Muscle of back (tissue), 13 donors: ENCODE measurements at places on chromosomes 6 and 20.
A peak's percentile ranks its signal among the peaks of the same experiment; 100 is the strongest.

DNA sequence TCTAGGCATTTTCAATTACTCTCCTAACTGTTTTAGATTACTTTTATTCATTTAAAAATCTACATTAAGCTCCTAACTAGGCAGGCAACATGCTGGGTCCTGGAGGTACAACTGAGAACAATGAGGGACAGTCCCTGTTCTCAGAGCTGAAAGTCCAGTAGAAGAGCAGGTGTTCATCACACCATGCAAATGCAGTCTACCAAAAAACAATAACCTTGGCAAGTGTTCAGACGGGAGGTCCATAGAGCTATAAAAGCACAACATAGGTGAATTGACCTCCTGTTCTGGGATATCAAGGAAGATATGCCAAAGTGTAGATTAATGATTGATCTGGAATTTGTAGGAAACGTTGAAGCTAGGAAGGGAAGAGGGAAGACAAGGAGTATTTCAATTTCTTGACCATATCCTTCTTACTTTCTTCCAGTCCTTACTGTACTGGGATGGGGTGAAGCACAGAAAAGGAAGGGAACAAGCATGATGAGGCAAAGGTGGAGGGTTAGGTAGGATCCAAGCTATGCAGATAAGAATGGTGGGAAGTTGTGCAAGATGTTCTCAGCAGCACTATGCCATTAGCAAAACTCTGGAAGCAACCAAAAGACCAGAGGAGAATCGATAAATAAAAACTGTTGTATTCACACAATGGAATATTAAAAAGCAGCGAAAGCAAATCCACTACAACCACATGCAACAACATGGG is 485.7 kb upstream of the JARID2 start:
- no peak for DNase-seq

GRCh38 chr6:26197933-26198721 is 110.9 kb downstream of the HFE start:
- DNase-seq: peak; percentile 75

- DNase-seq: no peak
These were observed 4.0 kb downstream of the ZBTB2 start for GRCh38 chr6:151387175-151387970.

DNA sequence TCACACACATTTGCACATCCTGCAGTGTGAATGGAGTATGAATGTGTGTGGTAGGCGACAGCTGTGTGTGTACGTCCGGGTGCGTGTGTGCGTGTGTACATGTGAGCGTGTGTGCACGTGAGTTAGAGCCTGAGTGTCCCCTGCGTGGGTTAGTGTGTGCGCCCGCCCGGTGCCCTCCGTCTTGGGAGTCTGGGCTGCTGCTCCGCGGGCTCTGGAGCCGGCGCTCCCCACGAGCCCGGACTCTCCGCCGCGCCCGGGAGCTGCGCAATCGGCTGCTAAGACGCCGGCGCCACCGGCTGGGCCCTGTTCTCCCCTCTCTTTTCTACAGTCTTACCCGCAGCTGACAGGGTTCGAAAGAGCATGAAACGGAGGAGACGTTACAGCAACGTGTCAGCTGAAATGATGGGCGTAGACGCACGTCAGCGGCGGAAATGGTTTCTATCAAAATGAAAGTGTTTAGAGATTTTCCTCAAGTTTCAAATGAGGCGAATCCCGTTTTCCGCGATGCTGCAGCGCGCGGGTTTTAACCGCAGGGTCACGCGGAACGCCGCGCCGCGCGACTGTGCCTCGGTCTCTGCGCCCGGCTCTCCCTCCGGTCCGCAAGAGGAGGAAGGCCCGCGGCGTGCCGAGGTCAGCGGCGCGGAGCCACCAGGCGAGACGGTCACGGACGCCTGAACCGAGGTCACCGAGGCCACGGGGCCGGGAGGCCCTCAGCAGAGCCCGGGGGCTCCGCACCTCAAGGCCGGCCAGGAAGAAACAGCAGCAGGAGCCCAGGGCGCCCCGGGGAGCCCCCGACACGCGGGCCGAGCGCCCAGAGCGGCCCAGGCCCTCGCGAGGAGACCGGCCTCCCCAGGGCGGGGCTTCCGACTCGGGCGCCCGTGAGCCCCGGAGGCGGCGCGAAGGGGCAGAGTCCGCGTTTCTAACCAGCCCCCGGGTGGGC is 95.3 kb upstream of the BHLHE23 start:
- peak; percentile 30 for DNase-seq

- DNase-seq: no peak
These were observed 106.3 kb downstream of the PRKN start for GRCh38 chr6:162621246-162621645.

GRCh38 chr20:23146857-23147637 is 60.9 kb upstream of the CD93 start:
- no peak for DNase-seq

GRCh38 chr6:18090349-18090786 is 32.1 kb downstream of the NHLRC1 start:
- no peak for DNase-seq

- peak; percentile 73 for DNase-seq
These were observed at the start of gene ELOVL2 for GRCh38 chr6:11043961-11044711. Gene ELOVL2, minus strand, starts transcription at chr6:11044305. Its CDS starts 75 bp downstream, at chr6:11044230.

GRCh38 chr6:160929831-160930230 is 61.7 kb upstream of the MAP3K4 start:
- DNase-seq: no peak

DNA sequence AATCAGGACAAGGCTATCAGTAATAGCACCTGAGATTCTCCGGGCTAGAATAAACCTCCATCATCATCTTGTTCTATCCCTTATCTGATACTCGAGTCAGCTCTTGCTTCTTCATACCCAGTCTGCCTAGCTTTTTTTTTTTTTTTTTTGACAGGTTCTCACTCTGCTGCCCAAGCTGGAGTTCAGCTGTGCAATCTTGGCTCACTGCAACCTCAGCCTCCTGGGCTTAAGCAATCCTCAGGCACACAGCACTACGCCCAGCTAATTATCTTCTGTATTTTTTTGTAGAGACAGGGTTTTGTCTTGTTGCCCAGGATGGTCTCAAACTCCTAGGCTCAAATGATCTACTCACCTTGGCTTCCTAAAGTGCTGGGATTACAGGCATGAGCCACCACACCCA is 19.5 kb downstream of the SRSF6 start:
- no peak for DNase-seq

- DNase-seq: no peak
These were observed 58.0 kb upstream of the CD2AP start for GRCh38 chr6:47419621-47420020.

DNA sequence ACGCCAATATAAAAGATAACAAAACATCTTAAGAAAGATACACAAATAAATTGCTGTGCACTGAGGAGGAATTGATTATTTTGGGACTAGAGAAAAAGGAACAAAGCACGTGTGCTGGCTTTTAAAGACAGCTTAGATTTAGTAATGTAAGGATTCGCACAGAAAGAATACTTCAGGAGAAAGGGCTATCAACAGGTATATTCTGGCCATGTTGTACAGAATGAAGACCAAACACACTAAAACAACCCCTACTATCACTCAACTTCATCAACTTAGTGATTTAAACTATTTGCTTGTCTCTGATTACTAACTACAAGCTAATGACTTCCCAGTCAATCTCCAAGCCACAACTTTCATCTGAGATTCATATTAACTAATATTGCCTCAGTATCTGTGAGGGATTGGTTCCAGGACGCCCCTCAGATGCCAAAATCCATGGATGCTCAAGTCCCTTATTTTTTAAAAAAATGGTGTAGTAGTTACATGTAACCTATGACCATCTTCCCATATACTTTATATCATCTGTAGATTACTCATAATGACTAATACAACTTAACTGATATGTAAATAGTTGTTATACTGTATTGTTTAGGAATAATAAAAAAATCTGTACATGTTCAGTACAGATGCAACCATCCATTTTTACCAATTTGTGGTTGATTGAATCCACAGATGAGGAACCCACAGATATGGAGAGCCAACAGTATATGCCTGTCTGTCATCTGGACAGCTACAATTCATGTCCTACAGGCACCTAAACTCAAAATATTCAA is 4.5 kb downstream of the DEK start:
- DNase-seq: no peak

DNA sequence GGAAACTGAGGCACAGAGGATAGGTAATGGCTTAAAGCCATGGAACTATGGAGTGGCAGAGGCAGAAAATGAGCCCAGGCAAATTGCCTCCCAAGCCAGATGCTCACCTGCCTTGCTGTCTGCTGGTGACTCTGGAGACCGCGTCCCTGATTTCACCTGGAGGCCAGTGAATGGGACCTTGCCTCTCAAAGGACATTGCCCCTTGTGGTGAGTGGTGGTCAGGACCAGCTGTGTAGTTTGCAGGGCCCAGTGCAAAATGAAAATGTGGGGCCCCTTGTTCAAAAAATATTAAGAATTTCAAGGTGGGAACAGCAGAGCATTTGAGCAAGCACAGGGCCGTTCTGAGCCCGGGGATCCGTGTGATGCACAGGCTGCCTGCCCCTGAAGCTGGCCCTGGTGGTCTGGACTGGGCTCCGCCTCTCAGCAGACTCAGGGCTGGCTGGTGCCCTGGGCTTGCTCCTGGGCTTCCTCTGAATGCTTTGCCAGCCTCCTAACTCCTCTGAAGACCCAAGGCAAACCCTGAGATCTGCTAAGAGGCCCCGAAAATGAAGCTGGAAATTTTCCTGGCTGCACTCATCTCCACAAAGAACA is 19.8 kb upstream of the KCNG1 start:
- DNase-seq: no peak

DNA sequence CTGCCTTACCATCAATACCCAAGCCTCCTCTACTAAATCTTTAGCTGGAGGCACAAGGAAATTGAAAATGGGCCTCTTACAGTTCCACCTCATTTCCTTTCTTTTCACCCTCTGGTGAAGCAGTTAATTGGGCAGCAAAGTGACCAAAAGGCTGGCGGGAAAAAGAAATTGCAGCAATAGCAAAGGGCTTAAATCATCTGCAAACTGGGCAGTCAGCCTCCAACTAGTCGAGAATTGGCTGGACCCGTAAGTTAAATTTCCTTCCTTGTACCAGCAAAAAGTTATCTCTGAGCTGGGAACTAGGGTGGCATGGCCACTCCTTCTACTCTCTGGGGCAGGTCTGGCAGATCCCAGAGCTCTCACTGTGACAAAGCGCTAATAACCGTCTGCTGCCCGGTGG is 33.5 kb downstream of the GHRH start:
- no peak for DNase-seq

GRCh38 chr6:145836772-145837171 is 22.2 kb upstream of the FBXO30 start:
- no peak for DNase-seq

GRCh38 chr6:166955121-166955864 is 1.1 kb downstream of the RNASET2 start:
- peak; percentile 37 for DNase-seq

DNA sequence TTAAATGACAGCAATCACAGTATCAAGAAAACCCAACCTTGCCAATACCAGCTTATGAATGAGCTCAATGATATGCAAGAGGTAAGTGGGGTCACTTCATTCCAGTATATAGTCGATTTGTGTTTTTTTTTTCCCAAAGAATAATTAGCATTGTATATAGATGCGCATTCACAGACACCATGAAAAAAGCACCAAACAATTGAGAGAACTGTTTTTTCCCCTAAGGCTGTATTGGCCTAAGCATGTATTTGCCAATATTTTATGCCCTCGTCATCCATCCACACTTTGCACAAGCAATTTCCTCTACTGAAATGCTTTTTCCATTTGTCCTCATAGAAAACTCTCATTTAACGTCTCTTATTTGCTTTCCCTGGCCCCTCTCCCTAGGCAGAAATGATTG is 213.7 kb downstream of the SAMD5 start:
- no peak for DNase-seq

- DNase-seq: peak; percentile 34
These were observed 142.9 kb downstream of the ADGRB3 start for GRCh38 chr6:68777956-68778355.

DNA sequence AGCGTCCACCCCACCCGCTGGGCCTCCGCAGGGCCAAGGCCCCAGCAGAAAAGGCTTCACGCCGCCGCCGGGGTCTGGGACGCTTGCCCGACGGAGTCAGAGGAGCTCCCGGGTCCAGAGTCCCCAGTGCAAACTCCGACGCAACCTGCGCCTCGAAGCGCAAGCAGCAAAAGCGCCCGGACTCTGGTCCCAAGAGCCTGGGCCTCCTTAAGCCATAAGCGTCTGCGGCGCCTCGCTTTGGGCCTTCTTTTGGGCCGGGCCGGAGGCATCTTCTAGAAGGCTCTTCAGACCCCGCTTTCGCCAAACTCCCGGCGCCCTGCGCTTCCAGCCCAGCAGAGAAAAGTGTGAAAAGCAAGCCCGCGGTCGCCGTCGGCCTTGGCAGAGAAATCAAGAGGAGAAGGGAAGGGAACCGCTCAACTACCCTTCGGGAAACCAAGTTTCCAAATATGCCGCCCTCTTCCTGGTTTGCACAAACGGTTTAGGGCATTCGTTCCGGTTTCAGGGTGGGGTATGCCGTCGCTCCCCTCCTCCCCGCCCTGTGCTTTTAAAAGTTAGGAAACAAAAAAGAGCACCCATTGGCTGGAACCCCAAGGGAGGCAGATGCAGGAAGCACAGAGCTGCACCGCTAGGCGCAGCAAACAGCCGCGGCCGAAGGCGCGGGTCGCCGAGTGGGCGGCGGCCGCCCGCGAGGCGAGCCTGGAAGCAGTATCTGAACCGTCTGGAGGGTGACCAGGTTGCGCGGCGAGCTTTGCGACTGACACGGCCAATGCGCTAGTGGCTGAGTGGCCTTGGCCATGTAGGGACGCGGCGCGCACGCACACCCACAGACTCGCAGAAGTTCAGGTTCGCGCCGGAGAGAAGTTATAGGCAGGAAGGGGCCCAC is 1.2 kb downstream of the TBX18 start:
- DNase-seq: peak; percentile 89

GRCh38 chr6:128379577-128379976 is 140.8 kb downstream of the PTPRK start:
- no peak for DNase-seq

DNA sequence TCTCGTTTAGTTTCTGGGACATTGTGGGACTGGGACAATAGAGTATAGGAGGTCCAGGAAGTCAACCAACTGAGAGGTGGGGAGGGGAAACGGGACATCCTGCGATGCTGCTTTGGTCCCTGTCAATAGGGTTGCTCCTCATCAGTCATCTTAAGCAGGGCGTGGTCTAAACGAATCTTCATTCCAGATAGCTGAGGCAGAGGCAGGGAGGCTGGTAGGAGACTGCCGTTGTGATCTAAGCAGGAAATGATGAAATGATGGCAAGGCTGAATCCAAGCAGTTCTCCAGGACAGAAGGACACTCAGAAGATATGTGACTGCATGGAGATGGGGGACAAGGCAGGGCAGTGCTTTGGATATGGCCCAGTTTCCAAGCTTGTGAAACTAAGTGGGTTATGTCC is 953.4 kb downstream of the KIF16B start:
- DNase-seq: no peak

GRCh38 chr6:35483893-35484645 is 12.8 kb downstream of the TEAD3 start:
- DNase-seq: no peak

GRCh38 chr6:29610540-29610939 is 22.4 kb downstream of the GABBR1 start:
- no peak for DNase-seq

- peak; percentile 44 for DNase-seq
These were observed 23.8 kb upstream of the FAM50B start for GRCh38 chr6:3825331-3825831.

- DNase-seq: no peak
These were observed 51.1 kb downstream of the RALGAPB start for GRCh38 chr20:38523697-38524096.

- DNase-seq: no peak
These were observed 192.8 kb upstream of the PHACTR1 start for GRCh38 chr6:12523726-12524125.

GRCh38 chr6:116206231-116206903 is 47.5 kb downstream of the TSPYL4 start:
- DNase-seq: no peak

- peak; percentile 92 for DNase-seq
These were observed 236.8 kb downstream of the PACRG start for GRCh38 chr6:162964488-162965140.
